Kasumi-1 (cell line): ENCODE measurements at places on chromosomes 1 and 21.

- DNase-seq, result peak; percentile 86
Measured at GRCh38 chr1:211910913-211911485, 80.4 kb upstream of the LPGAT1 start.

DNA sequence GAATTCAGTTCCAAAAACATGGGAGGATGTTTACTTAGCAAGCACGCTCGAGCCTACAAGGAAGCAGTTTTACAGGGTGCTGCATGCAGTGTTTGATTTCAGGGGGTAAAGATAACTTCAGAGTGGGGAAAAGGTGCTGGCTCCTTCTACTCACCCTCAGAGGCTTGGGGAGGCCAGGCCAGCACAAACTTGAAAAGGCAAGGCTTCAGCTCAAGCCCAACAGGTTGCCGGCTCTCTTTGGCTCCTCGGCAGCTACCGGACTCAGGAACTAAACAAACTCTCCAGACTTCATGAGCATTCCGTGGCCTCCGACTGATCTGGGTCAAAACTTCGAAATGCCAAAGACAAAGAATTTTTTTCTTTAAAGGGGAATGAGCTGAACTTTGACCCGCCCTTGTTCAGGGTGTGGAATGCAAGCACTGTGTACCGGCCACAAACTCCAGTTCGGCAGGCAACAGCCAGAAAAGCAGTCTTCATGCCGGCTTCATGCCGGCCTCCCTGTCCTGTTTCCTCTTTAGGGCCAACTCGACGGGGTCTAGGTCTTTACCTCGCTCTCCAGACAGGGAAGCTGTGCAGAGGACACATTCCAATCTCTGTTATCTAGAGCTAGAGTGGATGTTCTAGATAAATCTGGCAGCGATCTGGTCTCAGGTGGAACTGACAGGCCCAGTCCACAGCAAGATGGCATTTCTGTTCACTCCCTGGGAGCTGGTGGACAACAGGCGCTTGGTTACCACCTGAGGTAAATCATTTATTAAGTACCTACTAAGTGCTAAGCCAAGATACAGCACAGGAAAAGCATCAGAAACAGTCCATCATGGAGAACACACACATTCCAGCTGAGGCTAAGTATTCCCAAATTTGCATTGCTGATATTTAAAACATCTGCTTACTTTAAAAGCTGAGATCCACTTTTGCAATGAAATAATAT is 75.0 kb downstream of the CD46 start:
- no peak for DNase-seq

DNA sequence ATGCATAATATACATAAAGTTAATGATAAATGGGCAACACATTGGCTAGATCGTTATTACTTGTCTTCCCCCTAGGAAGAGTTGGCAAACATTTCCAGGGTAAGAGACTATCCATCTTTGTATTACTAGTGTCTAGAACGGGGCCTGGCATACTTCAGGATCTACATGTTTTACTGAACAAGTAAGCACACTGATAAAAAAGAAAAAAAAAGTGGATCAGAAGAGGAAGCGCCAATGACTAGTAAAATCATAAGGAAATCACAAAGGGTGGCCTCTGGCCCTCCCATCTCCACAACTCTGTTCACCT is 482 bp downstream of the TM2D1 start:
- DNase-seq, result peak; percentile 22

- DNase-seq, result no peak
Measured at GRCh38 chr1:72286401-72286800, 4.1 kb upstream of the NEGR1 start.

GRCh38 chr1:71640998-71641397 is 560.2 kb upstream of the ZRANB2 start:
- no peak for DNase-seq

GRCh38 chr1:22472596-22472995 is 20.9 kb downstream of the ZBTB40 start:
- no peak for DNase-seq

DNA sequence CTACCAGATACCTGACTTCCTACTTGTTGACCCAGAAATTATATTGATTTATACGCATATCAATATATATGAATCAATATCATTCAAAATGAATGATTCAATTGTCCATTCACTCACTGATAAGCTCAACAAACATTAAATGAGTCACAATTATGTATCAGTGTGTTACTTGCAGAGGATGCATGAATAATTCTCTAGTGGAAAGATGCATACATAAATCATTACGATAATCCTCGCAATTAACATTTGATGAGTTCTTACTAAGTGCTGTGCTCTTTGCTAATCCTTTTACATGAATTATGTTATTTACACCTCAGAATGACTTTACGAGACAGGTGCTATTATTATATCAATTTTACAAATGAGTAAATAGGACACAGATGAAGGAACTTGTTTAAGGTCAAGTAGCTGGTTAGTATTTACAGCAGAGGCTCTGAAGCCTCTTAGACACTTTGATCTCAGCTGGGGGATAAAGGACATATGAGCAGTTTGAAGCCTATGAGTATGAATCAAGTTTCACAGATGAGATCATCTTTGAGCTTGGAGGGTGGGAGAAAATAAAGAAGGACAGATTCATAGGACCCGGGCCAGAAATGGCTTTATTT is 112.8 kb upstream of the ADAMTS5 start:
- no peak for DNase-seq

DNA sequence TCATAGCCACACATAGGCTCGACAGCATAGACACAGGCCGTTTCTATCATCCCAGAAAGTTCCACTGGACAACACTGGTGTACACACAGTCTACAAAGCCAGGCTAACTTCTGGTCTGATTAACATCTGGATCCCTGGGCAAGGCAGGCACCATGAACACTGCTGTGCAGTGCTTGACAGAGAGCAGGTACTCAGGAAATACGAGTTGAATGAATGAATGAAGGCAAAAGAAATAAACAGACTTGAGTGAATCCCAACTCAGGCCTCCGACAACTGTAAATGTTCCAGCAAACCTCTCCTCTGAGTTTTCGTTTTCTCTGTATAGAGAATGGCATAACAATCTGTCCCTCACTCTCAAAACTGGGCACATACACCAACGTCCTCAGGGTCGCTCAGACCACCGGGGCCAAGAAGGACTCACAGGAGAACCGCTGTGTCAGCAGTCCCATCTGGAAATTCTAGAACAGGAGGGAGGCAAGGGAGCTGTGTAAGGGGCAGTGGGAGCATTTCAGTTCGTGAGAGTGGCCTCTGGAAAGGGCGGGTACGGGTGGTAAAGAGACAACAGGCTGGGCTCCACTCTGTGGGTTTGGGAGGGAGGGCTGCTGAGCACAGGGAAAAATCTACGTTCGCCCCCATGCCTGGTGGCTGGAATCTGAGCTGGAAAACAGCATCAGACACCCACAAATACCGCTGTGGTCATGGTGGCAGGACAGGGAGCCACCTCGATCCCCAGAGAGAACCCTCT is 15.1 kb upstream of the ECE1 start:
- DNase-seq, result no peak

- DNase-seq, result no peak
Measured at GRCh38 chr1:6099787-6100765, 54.4 kb downstream of the KCNAB2 start.

DNA sequence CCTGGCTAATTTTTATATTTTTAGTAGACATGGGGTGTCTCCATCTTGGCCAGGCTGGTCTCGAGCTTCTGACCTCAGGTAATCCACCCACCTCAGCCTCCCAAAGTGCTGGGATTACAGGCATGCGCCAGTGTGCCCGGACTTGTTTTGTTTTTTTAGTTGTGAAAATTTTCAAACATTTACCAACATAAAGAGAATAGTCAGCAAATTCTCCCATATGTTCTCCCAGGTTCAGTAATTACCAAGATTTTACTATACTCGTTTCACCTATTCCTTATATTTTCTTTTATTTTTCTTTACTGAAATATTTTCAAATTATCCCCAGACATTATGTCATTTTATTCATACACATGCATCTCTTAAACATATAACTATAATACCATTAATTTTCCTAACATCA is 218.1 kb upstream of the L1TD1 start:
- DNase-seq, result no peak

GRCh38 chr1:243438146-243438545 is 182.3 kb downstream of the SDCCAG8 start:
- DNase-seq, result no peak

DNA sequence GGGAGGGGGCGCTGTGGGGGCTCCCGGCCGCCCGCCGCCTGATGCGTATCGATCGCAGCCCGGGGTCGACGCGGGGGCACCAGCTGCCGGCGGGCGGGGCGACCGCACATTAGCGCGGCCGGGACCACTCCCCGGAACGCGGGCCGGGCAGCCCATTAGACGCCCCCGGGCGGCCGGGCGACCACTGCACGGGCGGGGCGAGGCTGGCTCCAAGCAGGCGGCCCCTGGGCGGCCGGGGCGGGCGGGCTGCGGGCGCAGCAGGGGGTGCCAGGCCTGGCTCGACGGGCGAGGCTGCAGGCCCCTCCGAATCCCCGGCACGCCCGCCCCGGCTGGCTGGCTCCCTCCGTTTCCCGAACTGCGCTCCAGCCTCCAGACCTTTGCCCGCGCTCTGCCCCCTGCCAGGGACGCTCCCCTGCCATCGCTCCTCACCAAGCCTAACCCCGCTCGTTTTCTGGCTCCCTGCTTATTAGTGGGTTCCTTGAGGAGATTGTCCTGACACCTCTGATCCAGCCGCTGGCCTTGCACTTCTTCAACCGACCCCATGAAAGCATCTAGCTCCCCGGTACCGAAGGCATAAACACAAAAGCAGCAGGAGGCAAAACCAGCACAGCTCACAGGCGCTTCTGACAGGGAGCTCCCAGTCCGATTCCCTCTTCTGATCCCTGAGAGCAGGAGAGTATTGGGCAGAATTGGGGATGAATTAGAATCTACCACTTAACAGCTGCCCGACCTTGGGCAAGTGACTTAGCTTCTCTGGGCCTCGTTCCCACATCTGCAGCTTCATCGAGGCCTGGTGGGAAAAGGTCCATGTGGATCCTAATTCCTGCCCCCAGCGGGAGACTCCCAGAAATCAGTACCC is 92.6 kb upstream of the CASZ1 start:
- no peak for DNase-seq

DNA sequence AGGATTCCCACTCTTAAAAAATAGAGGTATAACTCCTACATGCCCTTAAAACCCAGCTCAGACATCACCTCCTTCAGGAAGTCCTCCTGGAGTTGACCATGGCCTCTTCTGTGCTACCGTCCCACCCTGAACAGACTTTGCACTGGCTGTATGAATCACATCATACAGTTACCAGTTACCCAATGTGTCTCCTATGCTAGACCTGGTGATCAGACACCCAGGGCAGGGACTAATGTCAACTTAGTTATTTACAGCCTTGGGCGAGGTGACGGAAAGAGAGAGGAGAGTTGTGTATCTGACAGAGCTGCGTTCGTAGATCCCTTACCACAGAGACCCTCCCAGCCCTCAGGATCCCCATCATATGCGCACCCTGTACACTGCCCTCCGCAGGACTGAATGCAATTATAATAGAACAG is 72.7 kb downstream of the SLC66A1 start:
- DNase-seq, result no peak

- DNase-seq, result no peak
Measured at GRCh38 chr1:57111175-57111574, 145.4 kb upstream of the C8B start.

DNA sequence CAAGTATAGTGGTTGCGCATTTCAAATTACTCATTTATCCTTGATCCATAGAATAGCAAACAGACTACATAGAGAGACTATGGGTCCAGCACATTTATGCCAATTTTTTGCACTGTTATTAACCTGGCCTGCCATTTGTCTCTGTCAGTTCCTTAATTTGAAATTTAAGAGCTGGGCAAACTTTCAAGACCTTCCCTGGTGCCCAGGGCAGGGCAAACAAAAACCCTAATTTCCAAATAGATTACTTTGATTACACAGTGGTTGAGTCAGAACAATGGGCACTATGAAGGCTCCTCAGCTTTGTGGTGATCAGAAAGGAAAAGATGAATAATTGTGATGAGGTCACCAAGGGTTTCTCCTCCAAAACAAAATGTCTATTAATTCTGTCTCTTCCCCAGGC is 80.6 kb downstream of the TNFSF18 start:
- DNase-seq, result no peak

DNA sequence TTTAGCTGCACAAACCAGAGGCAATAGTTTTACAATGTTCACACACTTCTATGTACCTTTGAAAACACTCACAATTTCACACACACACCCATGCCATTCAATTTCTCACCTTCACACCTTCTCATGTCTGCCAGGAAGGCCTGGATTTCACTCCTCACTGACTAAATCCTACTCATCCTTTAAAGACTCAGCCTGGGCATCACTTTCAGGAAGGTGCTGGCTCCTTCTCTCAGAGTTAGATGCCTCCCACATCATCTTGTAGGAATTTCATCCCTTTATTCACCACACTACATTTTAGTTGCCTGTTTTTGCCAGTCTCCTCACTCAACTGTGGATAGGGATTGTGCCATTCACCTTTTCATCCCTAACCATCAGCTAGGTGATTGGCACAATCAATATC is 2.3 kb downstream of the IL20 start:
- no peak for DNase-seq

DNA sequence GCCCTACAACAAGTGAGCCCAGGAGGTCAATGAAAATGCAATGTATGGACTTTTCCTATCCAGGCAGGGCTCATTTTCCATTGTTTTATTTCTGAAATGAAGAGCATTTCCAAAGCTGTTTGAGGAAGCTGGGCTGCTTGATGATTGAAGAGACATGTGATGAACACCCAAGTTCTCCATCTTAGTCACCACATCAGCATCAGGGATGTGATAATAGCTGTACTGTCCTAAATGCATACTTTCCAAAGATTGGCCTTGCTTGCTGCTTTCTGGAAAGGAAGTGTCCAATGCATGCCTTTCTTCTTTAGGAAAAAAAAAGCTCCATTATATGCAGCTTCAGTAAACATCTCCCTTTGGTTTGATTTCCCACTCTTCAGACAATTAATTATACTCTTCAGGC is 425.9 kb upstream of the RUNX1 start:
- peak; percentile 48 for DNase-seq

GRCh38 chr1:38403667-38404066 is 357.1 kb upstream of the POU3F1 start:
- no peak for DNase-seq

- DNase-seq, result no peak
Measured at GRCh38 chr1:202056644-202057334, 46.4 kb downstream of the ELF3 start.

- DNase-seq, result no peak
Measured at GRCh38 chr1:206900149-206900548, 2.9 kb downstream of the IL24 start.

GRCh38 chr1:157370698-157371097 is 181.6 kb downstream of the FCRL5 start:
- no peak for DNase-seq

DNA sequence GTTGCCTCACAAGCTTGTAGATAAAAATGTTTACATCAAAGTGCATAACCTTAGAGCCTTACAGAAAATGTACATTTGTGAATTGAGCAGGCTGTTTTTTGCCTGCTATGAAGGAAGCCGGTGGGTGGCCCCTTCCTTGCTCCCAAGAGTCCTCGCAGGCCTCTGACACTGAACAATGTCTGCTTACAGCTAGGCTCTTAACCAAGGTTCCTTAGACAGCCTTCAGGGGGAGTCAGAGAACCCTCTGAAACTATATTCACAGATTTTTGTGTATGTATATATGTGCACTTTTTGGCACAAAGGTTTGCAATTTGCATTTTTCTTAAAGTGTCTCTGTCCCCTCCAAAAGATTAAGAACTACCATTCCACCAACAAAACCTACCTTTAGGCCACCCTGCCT is 282.6 kb downstream of the BARHL2 start:
- DNase-seq, result peak; percentile 35
